Activated CD4-positive, alpha-beta T cell treated with anti-CD3 and anti-CD28 coated beads, Interleukin-2, amount 50 U/mL, for 48 hours (primary cell): ENCODE measurements at places on chromosomes 3 and 15.

- DNase-seq, result no peak
Observed at GRCh38 chr3:33075995-33076394, 21.0 kb downstream of the GLB1 start.

GRCh38 chr3:107142786-107143575 is 234.3 kb upstream of the CCDC54 start:
- DNase-seq, result no peak

DNA sequence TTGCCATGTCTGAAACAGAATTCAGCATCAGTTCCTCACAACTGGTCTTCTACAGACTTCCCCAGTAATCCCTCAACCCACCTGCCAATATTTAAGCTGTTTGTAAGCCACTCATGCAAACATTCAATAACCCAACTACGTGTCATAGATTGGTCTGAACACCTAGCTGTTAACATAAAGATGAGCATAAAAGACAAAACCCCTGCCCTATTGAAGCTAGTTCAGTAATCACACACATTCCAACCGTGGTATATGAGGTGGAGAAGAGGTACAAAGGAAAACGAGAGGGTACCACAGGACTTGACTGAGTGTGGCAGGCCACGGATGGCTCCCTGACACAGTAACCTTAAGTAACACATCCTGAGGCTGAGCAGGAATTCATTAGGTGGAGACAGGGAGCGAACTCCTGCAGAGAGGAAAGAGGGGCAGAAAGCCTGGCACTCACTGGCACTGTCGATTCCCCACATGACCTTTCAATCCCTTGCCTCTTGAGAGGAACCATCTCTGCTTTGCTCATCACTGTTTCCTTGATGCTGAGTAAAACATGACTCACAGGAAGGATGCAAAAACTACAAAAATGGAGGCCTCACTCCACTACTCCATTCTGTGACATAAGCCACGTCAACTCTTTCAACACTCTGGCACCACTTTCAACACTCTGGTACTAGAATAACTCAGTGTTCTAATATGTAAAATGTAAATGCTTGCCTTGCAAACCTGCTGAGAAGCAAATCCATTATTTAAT is 31.3 kb downstream of the RPN1 start:
- no peak for DNase-seq

DNA sequence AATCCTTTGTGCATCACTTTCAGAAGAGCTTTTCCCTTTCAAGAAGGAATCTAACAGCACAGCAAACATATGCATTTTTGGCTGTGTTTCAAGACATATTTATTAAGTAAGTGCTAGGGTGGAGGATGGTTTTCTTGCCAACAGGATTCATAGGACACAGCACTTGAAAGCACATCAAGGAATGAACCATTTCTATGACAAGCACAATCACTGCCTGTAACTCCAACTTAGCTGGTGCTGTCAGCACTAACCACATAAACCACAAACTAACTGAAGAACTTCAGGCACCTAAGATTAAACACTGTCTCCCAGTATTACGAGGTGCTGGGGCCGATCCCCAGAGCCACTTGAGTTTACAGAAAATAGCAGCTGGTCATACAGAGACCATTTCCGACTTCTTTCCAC is 35.4 kb upstream of the SPRED1 start:
- no peak for DNase-seq

DNA sequence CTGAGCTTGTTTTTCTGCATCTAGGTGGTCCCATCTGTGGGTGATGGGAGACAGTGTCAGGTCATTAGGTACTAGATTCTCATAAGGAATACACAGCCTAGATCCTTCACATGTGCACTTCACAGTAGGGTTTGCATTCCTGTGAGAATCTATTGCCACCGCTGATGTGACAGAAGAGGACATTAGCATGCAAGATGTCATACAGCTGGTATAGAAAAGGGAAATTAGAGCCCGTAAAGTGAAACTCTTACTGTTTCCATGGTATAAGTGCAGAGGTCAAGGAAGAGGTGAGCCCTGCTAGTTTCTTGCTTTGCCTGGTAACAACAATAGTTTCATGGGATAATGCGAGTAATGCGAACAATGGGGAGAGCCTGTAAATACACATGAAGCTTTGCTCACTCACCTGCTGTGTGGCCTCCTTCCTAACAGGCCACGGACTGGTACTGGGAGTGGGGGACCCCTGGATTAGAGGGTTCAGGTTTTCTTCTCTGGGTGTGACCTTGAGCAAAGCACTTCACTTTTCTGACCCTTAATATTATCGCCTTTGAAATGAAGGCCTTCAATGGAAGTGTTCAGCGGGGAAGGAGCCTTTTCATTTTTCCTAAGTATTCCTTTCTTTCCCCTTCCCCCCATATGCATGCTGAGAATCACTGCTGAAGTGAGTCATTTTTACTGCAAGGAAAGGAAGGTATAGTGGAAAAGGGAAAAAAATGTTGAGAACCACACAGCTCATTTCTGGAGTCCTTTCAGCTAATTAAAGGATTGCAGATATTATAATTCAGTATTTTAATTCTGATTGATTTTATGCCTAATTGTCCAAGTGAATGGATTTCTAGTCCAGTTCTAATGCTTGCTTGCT is 286.4 kb downstream of the UBE2E2 start:
- no peak for DNase-seq
